ENCODE measurements at places on chromosomes 7 and 10. TPM values are rescaled to one million over a fixed set of nuclear protein-coding genes. Genes with fewer than 3 reads are reported as not detected.

The UBE2D1 gene
- 14.7 TPM for total RNA-seq

The CAV1 gene
- total RNA-seq = 1.5 TPM

The HMX3 gene
- 0.24 TPM for total RNA-seq

The CHST15 gene
- total RNA-seq = 0.12 TPM

DNA sequence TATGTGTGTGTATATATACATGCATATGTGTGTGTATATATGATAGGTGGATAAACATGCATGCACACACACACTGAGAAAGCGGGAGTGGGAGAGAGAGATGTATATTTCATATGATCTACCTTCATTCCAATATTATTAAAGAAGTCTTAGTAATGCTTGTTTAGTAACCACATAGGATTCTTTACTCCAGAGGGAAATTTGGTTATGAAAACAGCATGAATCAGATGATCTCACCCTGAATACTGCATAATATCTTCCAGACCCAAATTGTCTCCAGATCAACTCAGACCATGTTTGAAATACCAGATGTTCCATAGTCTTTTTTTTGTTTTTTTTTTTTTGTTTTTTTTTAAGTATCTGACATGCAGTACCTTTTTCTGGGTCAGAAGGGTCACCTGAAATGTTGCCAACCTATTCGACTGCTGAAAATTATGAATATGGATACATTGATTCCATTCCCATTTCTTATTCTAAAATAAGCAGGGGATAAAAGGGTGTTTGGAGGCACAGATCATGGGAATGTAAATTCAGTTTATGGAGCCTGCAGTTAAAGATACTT lies 17.4 kb downstream of the TES start:
- peaks cover 12% of the 10 kb centered on the region for H3K36me3 ChIP-seq
- H3K4me3 ChIP-seq = no peak overlapping the region
- H3K4me1 ChIP-seq = peaks cover 79% of the 10 kb centered on the region
- no peak for DNase-seq
- no peaks in the 10 kb centered on the region for H3K27me3 ChIP-seq

DNA sequence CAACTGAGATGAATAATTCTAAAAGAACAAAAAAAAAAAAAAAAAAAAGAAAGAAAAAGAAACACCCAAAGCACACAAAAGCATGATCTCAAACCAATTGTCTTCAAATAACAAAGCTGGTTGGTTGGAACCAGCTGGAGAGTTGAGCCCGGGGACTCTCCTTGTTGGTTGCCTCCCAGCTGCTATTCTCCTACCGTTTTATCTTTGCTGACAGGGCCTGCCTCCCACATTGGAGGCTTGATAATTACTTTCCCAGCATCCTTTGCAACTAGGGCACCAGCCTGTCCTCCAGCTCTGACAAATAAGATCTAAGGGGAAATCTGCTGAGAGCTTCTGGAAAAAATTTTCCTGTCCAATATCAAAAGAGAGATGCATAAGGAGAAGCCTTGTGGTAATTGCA lies 6.8 kb downstream of the PON1 start:
- H3K36me3 ChIP-seq = no peaks in the 10 kb centered on the region
- H3K4me3 ChIP-seq = no peak overlapping the region
- no peaks in the 10 kb centered on the region for H3K27me3 ChIP-seq
- no peaks in the 10 kb centered on the region for H3K4me1 ChIP-seq

GRCh38 chr7:4797858-4798705 lies 22.7 kb downstream of the AP5Z1 start:
- H3K36me3 ChIP-seq = peaks cover 8% of the 10 kb centered on the region
- no peak overlapping the region for H3K4me3 ChIP-seq
- H3K27me3 ChIP-seq = peaks cover 5% of the 10 kb centered on the region
- no peak overlapping the region for H3K27ac ChIP-seq
- H3K4me1 ChIP-seq = peaks cover 11% of the 10 kb centered on the region
- peak; percentile 74 for DNase-seq
